Effector memory CD8-positive, alpha-beta T cell (primary cell): ENCODE measurements at places on chromosomes 11 and 22.

GRCh38 chr22:36578619-36579018 lies 49.7 kb upstream of the EIF3D start:
- DNase-seq = no peak

DNA sequence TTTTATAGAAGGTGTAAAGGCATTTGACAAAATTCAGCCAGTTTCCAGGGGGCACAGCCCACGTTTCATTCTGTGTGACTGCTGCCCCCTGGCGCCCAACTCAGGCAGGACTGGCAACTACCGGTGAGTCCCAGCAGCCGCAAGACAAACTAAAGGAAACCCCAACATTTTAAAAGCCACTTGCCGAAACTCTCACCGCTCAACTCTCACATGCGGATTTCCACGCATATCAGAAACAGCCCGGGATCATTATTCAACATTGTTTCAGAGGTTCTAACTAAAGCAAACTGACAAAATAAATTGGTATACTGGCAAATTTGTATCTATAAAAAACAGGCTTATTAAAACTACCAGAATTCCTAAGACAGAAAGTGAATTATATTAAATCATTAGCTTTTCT lies 48.2 kb downstream of the MORC2 start:
- peak; percentile 82 for DNase-seq

- DNase-seq = no peak
These were observed 50.9 kb upstream of the RTL6 start for GRCh38 chr22:44548981-44549380.

GRCh38 chr11:12925520-12925919 lies 83.6 kb upstream of the RASSF10 start:
- no peak for DNase-seq
